ENCODE measurements at places on chromosomes 2 and 18.

DNA sequence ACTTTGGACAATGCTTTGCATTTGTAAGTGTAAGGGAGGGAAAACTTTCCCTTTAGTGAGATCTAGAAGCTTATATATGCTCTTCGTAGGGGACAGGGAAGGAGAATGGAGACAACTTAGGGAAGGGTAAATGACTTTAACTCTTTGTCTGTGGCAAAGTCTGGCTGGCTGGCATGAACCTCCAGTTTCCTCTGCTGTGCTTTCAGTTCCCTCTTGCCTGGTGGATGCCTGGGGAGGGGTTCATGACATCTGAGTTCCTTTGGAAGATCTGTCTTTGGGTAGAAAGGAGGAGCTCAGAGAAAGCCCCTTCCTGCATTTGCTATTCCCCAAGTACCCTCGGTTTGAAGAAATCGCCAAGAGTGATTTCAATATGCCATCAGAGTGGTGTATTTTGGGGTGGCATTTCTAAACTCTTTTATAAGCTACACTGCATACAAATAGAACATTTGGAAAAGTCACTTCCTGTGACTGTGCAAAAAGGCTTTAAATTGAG, 143.6 kb downstream of the VAPA start:
- DNase-seq, result no peak

- no peak for DNase-seq
These were observed 16.4 kb upstream of the NMS start for GRCh38 chr2:100453853-100454252.

GRCh38 chr2:14909795-14910194, 277.3 kb downstream of the LRATD1 start:
- DNase-seq, result no peak

GRCh38 chr2:209648714-209649113, 122.9 kb upstream of the UNC80 start:
- DNase-seq, result no peak

GRCh38 chr2:207504513-207505170, 25.1 kb upstream of the CREB1 start:
- DNase-seq, result no peak

- DNase-seq, result no peak
These were observed 156.7 kb downstream of the EXOC6B start for GRCh38 chr2:72669121-72669520.

GRCh38 chr2:173574324-173575112, 219.8 kb downstream of the CDCA7 start:
- DNase-seq, result no peak

Data from type B pancreatic cell (in vitro differentiated cells).